ENCODE measurements at places on chromosomes 2 and 18. TPM values are rescaled to one million over a fixed set of nuclear protein-coding genes. Genes with fewer than 3 reads are reported as not detected.
A peak's percentile ranks its signal among the peaks of the same experiment; 100 is the strongest.

ATP6V1B1 gene
- 2.4 TPM for total RNA-seq

GRCh38 chr2:159449504-159450124 is 163.1 kb upstream of the WDSUB1 start:
- DNase-seq: no peak

DNA sequence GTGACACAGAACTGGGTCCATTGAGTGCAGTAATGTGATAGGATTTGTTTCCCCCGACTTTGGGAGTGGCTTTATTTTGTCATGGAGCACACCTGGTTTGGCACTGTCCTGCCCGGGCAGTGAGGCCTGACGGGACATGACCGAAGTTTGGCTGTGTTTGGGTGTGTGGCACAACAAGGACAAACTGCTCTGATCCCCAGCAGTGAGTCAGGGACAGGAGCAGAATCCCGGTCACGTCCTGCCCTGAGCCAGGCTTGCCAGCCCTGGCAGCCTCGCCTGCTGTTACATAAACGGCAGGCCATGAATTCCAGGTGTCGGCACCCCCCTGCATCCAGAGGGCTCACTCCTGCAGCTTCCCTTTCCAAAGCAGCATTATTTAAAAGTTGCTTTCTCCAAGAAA is 45.7 kb downstream of the IMPA2 start:
- DNase-seq: peak; percentile 57

ABCG8 gene
- total RNA-seq: not detected

GRCh38 chr2:38147333-38148121 is 71.6 kb upstream of the CYP1B1 start:
- DNase-seq: no peak
